ENCODE measurements at places on chromosomes 5 and 9.

GRCh38 chr5:150206098-150206778 lies 16.4 kb downstream of the SLC6A7 start:
- DNase-seq = no peak

GRCh38 chr5:53944981-53945380 lies 365.4 kb downstream of the ARL15 start:
- DNase-seq = no peak

DNA sequence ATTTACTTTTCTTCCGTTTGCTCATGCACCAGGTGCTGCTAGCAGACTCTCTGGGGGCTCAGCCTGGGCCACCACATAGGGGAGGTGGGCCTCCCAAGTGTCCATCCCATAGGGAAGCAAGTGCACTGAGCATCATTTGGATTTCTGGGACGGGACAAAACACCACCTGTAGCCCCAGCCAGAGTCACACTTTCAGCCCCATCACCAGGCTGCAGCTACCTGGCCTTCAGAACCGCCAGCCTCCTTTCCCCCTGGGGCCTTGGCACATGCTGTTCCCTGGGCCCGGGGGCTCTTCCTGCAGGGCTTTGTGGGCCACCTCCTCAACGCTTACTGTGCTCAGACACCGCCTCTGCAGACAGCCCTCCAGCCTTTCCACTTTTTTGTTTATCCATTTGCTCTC lies 19.6 kb upstream of the SUSD3 start:
- no peak for DNase-seq

DNA sequence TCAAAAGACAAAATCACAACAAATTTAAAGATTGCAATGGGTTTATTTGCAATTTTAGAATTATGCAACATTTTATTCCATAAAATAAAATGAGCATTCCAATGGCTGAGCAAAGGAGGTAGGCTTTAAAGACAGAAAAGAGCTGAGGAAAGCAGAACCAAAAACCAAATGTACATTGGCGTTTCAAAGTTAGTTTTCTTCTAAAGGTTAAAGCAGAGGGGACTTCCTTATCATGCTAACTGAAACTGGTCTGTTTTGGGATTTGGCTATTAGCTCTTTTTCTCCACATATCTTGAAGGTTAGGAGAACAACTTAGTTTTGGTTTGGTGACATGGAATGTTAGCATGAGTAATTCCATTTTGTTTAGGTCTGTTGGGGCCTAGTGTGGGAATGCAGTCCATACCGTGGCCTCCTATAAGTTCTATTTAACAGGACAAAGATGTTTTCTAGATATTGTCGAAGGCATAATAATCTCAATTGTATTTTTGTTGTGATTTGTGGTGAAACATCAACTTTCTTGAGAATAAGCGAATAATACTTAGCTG lies 20.3 kb downstream of the DCP2 start:
- DNase-seq = no peak

GRCh38 chr5:16265141-16265540 lies 85.5 kb upstream of the MARCHF11 start:
- DNase-seq = no peak

DNA sequence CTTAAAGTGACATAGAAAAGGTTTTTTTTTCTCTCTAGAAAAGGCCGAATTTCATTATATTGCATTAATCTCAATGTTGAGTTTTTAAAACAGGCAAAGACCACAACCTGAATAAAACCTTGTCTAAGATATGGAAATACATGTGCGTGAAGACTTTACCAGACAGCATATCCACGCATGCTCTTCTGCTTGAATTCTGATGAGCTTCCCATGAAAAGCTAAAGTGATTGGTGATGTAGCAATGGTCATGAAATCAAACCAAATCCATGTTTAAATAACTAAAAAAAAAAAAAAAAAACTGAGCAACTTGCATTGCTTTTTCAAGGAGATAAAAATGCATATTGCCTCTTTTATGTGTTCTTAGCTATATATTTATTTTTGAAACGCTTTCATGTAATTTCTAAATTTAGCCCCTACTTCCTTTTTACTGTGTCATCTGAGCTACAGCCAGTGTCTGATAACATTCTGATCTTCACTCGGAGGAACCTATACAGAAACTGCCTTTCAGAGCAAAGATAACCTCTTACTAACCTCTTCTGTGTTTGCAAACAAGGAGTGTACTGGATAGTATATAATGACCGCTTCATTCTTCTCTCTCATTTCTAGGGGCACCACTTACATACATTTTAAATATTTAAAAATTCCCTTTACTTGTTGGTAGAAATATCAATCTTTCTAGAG lies 179.1 kb upstream of the GNA14 start:
- DNase-seq = no peak

DNA sequence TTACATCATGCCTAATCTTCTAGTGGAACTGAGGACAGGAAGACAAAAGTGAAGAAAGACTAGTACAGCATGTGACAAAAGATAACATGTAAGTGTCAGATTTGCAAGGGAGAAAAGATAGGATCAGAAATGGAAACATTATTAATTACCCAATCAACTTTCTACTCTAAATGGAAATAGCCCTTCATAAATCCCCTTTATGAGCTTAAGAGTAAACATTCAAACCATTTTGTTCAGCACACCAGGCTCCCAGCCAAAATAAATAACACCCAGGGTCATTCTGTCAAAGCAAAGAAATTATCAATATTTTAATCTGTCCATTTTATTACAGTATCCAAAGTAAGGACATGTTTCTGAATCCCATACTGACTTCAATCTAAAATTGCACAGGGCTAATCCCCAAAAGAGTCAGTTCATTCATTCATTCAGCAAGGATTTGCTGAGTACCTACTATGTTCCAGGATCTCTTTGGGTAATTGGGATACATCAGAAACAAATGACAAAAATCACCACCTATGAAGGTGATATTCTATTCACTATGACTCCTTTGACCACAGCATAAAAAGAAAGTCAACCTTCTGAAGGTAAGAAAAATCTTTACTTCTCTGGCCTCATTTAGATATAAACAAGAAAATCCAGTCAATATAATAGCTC lies 5.3 kb downstream of the PRELID2 start:
- no peak for DNase-seq

DNA sequence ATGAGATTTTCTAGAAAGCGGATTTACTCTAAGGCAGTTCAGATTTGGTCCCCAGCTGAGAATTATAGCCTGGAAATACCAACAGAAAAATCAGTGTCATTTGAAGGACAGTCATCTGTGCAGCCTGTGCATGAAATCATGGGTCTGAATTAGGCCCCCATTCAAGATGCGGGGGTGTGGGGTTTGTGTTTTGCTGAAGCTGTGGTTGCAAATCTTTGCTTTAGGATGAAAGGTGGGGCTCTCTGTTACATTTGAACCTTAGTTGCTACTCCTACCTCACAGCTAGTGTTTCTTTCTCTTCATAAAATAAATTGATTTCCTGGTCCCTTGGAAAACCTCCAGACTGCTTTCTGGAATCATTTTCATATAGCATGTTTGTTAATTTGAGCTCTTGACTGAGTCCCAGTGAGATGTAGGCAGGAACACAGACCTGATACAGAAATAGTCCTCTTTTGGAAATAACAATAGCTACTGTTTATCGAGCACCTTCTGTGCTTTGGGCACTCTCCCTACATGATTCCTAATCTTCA lies 4.8 kb upstream of the ABL1 start:
- DNase-seq = no peak

- no peak for DNase-seq
Observed at GRCh38 chr5:127645300-127645726, 3.6 kb upstream of the CTXN3 start.

- no peak for DNase-seq
Observed at GRCh38 chr5:24492229-24492628, 152.5 kb downstream of the CDH10 start.

- no peak for DNase-seq
Observed at GRCh38 chr9:107989099-107989498, 499.5 kb upstream of the KLF4 start.

DNA sequence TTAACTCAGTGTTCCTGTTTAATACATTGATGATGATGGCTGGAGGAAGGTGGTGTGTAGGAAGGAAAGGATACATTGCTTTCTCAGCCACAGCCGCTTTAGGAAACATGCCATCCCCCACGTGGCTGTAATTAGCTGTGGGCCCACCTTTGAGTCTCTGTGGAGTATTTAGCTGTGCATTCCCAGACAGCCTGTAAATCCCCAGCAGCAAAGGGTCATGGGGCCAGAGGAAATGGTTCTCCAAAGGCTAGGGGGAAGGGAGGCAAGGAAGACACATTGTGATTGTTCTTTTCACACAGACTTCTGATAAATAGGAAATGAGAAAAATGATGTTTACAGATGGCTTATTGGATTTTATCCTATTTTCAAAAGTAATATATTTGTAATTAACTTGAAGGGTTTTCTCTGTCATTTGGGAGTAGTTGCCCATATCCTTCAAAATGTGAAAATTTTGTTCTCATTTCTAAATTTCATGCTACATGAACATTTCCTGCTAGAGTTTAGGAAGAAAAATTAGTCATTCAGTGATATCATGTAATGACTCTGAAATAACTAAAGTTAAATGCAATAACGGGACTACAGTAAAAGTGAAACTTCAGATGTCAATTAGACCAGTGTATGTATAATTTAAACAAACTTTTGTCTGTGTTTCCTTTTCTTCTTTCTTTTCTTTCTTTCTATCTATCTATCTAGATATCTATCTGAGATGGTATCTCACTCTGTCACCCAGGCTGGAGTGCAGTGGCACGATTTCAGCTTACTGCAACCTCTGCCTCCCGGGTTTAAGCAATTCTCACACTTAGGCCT lies 24.3 kb upstream of the F2R start:
- DNase-seq = no peak

- DNase-seq = no peak
Observed at GRCh38 chr5:159893040-159893695, 23.1 kb upstream of the ADRA1B start.

- DNase-seq = no peak
Observed at GRCh38 chr9:87674565-87675299, 51.2 kb upstream of the CTSL start.

GRCh38 chr9:37300620-37301019 lies 121.9 kb upstream of the GRHPR start:
- no peak for DNase-seq

All from stimulated activated CD8-positive, alpha-beta memory T cell treated with anti-CD3 and anti-CD28 coated beads, Interleukin-12 subunit alpha, Interleukin-12 subunit beta, amount 100 ng/mL, for 1 hour (primary cell).